Activated T-cell treated with anti-CD3 and anti-CD28 coated beads for 48 hours (primary cell): ENCODE measurements at places on chromosomes 3 and 15.

GRCh38 chr15:64732156-64732860, 43.1 kb downstream of the RBPMS2 start:
- DNase-seq: no peak

GRCh38 chr3:15892311-15893227, 94.8 kb upstream of the ANKRD28 start:
- no peak for DNase-seq

- DNase-seq: no peak
These were observed 518.9 kb downstream of the SHQ1 start for GRCh38 chr3:72329354-72329753.

GRCh38 chr15:40397688-40398412, 7.7 kb upstream of the IVD start:
- DNase-seq: no peak

- no peak for DNase-seq
These were observed 165.5 kb downstream of the ZIC1 start for GRCh38 chr3:147574621-147575020.

DNA sequence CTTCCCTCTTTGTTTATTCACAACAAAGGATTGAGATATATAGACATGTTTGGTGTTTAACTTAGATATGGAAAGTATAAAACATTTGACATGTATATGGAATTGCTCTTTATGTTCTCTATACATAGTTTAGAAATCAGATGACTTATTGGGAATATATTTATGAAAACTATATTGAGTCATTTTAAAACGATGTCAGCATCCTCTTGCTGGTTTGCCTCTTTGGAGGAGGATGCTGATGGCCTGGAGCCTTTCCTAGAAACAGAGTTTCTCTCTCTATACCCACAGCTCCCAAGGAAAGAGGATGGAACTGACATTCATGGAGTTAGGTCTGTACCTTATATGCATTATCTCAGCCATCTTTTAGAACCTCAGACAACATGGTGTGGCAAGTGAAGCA, 40.3 kb downstream of the ZBTB38 start:
- DNase-seq: no peak

- DNase-seq: no peak
These were observed 101.5 kb upstream of the TGFBR2 start for GRCh38 chr3:30504939-30505338.

DNA sequence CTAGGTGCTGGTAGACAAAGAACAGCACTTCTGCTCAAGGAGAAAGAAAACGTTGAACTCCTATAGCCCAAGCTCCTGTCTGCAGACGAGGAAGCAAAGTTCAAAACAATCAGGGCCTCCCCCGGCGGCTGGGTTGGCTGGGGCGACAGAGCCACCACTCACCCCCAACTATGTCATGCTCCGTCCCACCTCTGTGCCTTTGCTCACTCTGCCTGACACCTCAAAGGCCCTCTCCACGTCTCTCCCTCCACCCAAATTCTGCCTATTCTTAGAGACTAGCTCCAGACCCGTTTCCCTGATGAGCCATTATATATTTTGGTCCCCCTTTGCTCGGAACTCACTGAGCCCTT, 304.3 kb downstream of the TLE3 start:
- DNase-seq: no peak

- no peak for DNase-seq
These were observed 45.7 kb downstream of the ZFAND6 start for GRCh38 chr15:80105193-80105592.

DNA sequence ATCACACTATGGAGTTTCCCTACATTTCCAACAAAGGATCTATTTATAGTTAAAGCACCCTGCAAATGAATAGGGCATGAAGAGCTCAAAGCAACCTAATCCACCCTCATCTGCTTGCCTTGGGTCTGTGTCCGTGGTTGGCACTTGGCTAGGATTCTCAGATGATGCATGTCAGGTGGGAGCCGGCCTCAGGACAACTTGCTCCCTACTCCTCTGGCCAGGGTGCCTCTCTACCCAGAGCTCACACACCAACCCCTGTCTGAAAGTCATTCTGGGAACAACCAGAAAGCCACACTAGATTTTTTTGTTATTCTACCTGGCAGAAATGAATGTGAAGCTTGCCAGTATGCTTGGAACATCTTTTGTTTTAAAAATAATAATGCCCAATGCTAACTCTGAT, 13.2 kb downstream of the ARHGEF3 start:
- no peak for DNase-seq

DNA sequence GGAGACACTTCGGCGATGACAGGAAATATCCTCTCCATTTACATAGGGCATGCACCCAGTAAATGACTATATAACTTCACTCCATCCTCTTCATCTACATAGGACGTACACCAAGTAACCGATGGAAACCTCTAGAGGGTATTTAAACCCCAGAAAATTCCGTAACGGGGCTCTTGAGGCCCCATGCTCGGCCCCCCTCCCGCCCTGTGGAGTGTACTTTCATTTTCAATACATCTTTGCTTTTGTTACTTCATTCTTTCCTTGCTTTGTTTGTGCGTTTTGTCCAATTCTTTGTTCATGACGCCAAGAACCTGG, 7.5 kb upstream of the FAM107A start:
- no peak for DNase-seq

DNA sequence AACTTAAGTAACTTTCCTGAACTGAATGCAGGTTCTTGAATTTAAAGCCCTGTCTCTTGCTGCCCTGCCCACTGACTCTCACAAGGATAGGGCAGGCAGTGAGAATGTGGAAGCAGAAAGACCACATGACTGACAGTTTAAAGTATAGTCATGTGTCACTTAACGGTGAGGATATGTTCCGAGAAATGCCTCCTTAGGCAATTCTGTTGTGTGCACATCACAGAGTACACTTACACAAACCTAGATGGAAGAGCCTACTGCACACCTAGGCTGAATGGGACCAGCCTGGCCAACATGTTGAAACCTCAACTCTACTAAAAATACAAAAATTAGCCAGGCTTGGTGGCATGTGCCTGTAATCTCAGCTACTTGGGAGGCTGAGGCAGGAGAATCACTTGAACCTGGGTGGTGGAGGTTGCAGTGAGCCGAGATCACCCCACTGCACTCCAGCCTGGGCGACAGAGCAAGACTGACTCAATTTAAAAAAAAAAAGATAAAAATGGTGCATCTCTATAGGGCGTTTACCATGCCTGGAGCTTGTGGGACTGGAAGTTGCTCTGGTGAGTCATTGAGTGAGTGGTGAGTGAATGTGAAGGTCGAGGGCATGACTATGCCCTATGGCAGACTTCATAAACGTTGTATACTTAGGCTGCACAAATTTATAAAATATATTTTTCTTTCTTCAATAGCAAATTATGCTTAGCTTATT, 18.9 kb upstream of the COPG1 start:
- DNase-seq: no peak

DNA sequence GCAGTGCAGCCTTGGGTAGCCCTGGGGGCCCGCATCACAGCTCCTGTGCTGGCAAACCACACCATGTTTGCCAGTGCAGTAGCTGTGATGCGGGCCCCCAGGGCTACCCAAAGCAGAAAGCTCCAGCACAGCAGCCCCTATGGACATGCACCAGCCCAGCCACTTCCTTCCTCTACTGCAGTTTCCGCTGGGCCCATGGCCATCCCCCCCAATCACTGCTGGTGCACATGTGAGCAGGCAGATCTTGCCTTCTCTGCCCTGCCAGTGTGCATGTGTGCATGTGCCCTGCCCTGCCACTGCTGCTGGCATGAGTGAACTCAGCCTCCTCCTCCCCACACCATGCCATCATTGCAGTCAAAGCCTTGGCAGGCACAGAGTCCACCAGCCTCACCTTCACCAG, 20.1 kb upstream of the MINAR1 start:
- no peak for DNase-seq

- DNase-seq: no peak
These were observed 23.9 kb upstream of the SLC25A36 start for GRCh38 chr3:140917772-140918171.

GRCh38 chr3:61231693-61232092, 19.6 kb downstream of the FHIT start:
- no peak for DNase-seq

GRCh38 chr3:133383175-133383574, 16.7 kb upstream of the BFSP2 start:
- no peak for DNase-seq

DNA sequence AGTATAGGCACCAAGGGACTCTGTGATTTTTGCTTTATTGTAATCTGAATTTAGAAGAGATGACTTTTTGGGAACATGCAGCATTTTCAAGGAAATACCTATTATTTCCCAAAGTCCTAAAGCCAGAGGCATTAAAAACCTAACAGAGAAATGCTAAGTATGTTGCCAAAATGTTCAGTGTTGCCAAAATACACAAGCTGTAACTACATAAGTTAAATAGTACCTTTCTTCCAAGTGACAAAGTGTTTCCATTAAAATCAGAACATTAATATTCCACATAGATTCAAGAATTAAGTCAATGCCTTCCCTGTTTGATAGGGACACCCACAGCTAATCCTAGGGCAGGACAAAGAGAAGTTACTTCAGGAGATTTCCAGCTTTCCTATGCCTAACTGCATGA, 42.0 kb downstream of the MKRN2 start:
- no peak for DNase-seq

GRCh38 chr3:30578479-30578878, 27.9 kb upstream of the TGFBR2 start:
- no peak for DNase-seq

GRCh38 chr15:52808441-52808840, 18.3 kb upstream of the ONECUT1 start:
- DNase-seq: no peak
